ENCODE measurements at places on chromosomes 1 and 21. TPM values are rescaled to one million over a fixed set of nuclear protein-coding genes. Genes with fewer than 3 reads are reported as not detected.

DNA sequence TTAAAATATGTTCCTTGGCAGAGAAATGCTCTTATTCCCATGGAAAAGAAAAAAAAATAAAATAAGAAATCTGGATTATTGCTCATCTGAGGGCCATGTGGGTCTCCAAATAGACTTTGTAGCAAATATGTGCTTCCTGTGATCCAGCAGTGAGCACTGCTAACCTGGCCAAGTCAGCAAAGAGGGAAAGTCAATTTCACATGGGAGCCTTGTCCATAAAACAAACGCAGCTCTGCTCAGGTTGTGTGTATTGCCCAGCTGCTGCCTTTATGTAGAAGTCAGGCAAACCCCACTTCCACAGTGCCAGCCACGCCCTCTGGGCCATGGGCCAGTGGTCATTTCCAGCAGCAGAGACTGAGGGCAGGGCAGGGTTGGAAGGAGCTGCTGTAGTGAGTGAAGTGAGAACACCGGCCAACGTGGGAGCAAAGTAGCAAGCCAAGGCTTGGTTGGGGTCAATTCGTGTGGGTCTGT, 174.3 kb downstream of the LYPLAL1 start:
- no peak for DNase-seq

DNA sequence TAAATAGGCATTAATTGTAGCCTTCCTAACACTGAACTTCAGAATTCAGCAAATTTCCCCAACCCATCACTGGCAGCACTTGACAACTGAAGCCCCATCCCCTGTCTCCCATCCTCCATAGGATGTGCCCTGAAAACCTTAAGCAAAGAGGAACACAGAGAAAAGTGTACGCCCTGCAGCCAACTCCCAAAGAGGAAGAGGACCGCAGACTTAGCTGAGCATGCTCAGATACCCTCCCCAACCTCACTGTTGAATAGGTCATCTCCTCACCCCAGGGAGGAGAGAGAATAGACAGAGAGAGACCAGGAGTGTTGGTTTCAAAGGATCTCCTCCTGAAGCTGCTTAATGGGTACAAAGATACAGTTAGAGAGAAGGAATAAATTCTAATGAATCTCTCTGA, 50.5 kb downstream of the CD2 start:
- no peak for DNase-seq

- DNase-seq, result peak; percentile 72
Observed at GRCh38 chr1:11875094-11875493, 16.3 kb upstream of the NPPB start.

DNA sequence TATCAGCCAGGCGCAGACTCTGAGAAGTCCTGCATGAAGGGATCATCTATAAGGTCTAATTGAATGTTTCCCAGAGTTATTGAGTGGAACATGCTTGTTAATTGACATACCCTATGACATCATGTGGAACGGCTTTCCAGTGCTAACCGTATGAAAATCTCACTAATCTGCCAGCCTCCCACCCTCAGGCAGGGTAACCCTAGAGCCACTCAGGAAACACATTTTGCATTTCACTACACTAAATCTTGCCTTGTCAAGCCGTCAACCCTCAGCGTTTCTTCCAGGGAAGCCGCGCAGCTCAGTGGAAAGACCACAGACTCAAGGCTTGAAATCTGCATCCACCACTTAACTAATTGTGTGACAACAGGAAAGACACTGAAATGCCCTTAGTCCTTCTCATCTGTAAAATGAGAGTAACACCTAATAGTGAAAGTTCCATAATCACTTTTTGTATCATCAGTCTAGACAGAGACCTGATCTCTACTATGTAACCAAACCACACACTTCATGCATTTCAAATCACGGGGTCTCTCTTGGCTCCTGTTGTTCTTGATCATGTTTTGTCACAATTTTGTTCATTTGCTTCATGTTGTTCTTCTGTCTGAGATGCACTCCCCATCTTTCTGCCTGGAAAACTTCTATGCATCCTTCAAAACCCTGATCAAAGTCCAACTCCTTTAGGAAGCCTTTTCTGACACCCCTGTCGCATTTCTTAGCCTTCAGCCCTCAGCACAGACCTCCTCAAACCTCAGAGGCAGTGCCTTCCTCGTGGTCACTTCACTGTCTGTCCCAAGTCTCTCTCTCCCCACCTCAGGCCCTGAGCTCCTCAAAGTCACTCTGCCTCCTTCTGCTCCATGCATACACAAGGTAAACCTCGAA, 246.5 kb downstream of the TOMM20 start:
- no peak for DNase-seq

DNA sequence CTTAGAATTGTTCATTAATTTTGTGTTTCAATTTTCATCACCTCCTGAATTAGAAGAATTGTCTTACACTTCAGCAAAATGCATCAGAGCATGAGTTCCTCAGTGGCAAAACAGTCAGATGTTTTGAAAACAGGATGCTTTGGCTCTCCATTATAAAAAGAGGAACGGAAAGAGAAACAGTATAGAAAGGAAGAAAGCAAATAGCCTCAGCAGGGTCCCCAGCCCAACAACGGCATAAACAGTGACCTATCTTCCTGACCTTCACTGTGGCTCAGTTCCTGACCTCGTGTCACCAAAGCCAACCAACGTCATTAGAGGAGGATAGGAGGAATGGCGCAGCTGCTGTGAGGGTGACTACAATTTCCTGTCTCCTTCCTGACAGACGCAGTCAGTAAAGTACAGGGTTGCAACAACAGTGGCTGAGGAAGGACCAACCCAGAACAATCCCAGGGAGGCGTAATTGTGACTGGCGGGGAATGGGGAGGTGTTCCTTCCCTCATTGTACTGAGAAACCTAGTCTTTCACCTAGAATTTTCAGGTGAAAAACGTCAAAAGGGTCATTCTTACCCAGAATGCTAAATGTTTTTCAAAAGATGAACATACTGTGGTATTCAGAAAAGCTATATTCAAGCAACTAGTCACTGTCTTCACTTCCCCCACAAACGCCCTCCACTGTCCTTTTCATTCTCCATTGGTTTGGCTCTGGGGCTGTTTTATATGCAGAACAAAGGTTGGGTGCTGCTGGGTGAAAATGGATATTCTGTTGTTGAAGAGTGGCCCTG, 197.9 kb upstream of the SGIP1 start:
- DNase-seq, result no peak

- peak; percentile 85 for DNase-seq
Observed at GRCh38 chr1:14340002-14340785, 258.3 kb upstream of the KAZN start.

DNA sequence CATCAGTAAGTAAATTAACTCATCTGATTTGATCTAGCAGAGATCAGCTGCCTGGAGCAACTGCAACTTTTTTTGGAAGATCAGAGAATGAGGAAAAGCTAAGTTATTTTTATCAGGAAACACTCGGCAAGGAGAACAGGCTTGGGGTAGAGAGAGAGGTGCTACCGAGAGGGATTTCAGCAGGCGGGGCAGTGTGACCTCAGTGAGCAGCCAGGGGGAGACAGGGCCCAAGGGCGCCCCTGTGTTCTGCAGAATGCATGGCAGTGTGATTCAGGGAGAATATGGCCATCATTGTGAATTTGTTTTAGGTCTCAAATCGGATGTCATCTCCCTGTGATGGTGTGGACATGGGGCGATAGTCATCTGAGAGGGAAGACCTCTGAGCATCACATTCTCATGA, 484.1 kb upstream of the VAMP3 start:
- DNase-seq, result no peak

DNA sequence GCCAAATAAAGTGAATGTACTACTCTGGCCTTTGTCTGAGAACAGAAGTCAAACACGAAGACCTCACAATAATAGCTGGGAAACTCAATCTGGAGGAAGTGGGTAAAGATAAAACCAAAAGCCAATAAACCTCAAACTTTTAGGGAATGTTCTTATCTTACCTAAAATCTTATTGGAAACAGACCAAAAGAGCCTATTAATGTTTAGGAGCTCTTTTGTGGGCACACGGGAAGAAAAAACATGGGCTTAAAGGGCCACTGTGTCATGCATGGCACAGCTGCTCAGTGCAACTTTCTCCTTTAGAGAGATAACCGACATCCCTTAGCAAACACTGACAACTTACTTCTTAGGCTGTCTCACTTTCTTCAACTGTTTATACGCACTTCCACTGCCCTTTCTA, 16.1 kb downstream of the EIF2B3 start:
- DNase-seq, result peak; percentile 71

DNA sequence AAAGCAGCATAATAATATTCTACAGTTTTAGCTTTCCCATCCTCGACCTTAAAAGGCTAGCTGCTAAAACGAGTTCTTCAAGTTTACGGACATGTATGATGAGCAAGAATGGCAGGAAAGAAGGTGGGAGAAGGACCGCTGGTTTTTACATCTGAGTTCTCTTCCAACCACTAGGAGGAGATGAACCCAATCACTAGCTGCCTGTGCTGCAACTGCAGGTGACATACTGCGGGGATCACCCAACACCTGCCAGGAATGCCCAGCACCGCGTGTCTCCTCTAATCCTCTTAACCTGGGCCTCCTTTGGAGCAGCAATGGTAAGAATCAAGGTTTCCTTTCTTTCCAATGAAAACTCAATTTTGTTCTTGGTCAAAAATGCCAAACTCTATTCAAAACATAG, 23.5 kb downstream of the TOR3A start:
- DNase-seq, result no peak

The AGMAT gene
- total RNA-seq, result 2.2 TPM

The ASAP3 gene
- total RNA-seq, result 107 TPM

The MYOM3 gene
- not detected for total RNA-seq
